ENCODE measurements at places on chromosomes 2 and 18.

DNA sequence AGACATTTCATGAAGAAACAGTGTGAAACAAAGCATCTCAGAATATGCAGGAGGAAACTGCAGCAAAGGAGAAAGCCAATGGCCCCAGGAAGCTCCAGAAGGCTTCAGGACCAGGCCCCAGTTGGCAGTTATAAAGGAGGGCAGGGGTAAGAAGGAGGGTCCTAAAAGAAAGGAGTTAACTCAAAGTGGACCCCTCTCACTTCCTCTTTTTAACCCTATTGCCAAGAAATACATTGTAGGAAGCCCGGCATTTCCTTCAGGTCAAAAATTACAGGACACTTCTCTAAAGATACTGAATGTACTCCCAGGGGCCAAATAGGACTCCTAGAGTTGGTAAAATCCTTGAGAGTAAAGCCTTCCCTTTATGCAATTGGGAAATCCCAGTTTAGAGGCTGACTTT is 77.1 kb upstream of the TGFA start:
- no peak for DNase-seq

- DNase-seq: no peak
Observed at GRCh38 chr2:54977149-54977548, 73.1 kb downstream of the RTN4 start.

GRCh38 chr18:76376668-76377358 is 118.2 kb downstream of the ZNF516 start:
- DNase-seq: no peak

DNA sequence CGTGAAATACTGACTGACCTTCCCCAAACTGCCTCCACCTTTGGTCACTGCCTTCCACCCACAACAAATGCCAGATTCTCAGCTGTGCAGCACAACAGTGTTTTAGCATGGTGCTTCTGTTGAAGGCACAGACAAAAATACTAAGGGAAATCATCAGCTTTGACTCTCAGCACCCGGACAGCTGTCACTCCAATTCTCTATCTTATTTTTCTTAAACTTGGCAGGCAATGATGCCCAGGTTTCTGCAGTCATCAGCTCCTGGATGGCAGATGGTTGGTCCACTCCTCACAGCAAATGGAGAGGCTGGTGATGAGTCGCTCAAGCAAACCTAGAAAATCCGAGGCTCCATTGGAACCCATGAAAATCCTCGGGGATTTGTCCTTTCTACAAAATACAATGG is 2.9 kb upstream of the FAM124B start:
- no peak for DNase-seq

DNA sequence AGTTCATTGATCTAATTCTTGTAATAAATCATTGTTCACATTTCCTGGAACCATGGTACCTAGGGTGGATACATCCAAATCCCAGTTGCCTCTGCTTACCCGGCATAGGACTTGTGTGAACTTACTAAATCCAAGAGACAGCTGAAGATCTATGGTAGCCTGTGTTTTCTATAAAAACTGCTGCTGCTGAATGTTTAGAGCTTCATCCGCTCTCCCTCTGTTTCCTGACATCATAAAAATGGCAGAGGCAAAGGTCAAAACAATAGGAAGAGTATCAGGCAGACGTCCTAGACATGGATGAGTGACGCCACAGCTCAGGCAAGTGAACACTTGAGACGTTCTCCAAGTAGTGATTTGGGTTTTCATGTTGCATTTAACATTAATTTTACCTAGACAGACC is 258.3 kb downstream of the ALPK2 start:
- DNase-seq: no peak

- no peak for DNase-seq
Observed at GRCh38 chr18:46311491-46311890, 207.3 kb downstream of the HAUS1 start.

DNA sequence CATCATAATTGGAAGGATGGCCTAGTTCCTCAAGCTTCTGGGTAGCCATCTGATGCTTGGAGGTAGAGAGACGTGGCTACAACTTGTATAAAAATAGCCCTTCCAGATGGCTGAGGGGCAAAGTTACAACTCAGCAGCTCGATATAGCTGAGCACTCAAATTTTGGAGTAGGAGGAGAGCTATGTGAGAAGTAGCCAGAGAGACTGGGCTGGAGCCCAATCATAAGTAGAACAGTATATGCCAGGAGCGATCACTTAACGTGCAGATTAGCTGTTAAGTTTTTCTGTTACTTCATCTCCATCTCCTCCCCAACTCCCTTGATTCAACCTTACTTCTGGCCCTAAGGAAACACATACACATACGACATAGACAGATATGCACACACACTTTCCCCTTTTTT is 28.8 kb downstream of the CNRIP1 start:
- DNase-seq: no peak

DNA sequence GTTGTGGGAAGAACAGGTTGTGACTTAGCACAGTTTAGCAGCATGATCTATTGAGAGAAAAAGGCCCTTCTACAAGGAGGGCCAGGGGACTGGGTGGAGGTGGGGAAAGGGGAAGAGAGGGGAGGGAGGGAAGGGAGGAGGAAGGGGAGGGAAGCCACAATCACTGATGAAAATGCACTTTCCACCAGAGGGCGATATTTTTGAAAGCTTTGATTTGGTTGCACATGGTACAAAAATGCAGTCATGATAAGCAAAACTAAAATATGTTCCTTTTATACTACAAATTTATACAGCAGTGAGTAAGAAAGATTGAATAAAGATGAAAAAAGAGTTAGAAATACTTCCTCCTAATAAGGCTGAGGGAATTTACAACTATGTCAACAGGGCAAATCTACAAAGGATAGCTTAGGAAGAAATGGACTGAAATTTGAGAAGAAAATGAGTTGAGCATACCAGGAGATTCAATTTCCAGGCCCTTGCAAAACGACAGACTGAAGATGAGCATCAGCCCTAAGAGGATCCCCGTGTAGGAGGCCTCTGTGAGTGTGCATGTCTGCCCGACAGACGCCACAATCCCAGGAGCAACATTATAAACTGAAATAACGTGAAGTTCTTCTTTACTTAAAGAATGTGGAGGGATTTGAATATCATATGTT is 17.2 kb downstream of the SH3YL1 start:
- peak; percentile 57 for DNase-seq

GRCh38 chr2:74079522-74080341 is 68.0 kb downstream of the BOLA3 start:
- DNase-seq: no peak

- DNase-seq: no peak
Observed at GRCh38 chr18:58540381-58540943, 88.4 kb downstream of the ALPK2 start.

DNA sequence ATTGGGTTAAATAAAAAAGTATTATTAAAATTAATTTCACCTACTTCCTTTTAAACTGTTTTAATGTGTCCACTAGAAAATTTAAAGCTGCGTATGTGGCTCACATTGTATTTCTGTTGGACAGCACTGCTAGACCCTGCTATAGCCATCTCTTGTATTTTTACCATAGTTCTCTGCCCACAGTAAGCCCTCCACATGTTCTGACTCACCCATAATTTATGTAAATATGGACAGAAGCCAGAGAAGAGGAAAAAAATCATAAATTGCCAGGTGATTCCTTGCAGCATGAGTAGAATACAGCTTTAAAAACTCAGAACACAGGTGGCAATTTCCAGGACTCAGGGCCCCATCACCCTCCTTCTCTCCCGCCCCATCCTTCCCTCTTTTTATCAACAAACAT is 142.4 kb upstream of the MEX3C start:
- DNase-seq: no peak

DNA sequence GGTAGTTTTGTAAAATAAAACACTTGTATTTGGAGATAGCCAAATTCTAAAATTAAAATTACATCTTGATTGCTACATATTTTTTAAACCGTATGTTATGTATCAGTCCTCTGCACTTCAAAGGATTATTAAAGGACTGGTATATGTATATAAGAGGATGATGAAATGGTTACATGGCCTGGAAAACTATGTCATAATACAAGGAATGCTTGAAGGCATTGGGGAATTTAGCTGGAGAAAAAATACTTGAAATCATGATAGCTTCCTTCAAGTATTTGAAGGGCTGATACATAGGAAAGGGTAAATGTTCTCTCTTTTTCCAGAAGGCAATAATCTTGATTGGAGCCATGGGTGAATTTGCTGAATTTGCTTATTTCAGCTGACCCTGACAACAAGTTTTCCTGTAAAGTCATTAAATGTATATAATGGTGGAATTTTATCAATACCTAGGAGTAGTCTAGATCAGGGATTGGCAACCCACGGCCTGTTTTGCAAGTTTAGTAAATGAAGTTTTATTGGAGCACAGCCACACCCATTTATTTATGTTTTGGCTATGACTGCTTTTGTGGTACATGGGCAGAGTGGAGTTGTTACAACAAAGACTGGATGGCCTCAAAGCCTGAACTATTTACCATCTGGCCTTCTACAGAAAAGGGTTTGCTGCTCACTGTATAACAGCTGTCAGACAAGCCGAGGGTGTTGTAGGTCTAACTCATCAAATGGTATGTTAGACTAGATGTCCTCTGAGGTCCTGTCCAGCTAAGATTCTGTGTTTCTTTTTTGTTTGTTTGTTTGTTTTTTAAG is 34.4 kb downstream of the ACYP2 start:
- DNase-seq: peak; percentile 52

GRCh38 chr18:8011906-8012305 is 444.8 kb downstream of the PTPRM start:
- DNase-seq: no peak

GRCh38 chr2:174007010-174007409 is 41.8 kb upstream of the SP3 start:
- no peak for DNase-seq

DNA sequence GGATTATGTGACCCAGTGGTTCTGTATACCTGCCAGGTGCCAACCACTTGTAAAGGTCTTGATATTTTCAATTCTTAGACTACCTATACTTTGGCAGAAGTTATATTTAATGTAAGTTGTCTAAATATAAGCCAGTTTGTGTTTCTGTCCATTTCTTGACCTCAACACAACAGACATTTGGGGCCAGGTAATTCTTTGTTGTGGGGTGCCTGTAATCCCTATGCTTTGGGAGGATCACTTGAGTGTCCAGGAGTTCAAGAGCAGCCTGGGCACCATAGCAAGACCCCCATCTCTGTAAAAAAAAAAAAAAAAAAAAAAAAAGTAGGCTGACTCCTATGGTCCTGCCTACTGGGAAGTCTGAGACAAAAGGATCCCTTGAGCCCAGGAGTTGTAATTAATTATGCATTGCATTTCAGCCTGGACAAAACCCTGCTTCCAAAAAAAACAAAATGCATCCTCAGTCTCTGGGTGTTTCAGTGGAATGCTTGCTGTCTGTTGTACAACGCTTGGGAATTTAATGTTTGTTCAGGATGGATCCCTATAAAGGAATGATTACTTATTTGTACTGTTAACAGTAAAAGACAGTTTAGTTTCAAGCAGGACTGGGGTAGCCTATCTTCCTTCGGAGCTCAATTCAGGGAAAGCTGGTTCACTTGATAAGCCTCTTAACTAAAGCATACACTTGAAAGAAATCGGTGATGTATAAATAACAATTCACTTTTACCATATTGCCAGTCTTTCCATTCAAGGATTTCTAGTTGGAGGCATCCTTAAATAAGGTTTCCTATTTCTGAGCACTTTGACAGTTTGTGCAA is 3.4 kb downstream of the RPS27A start:
- DNase-seq: no peak

GRCh38 chr2:128437204-128437565 is 118.5 kb upstream of the HS6ST1 start:
- DNase-seq: no peak

GRCh38 chr2:54955358-54956110 is 94.7 kb downstream of the RTN4 start:
- no peak for DNase-seq

- no peak for DNase-seq
Observed at GRCh38 chr2:124542932-124543640, 518.0 kb downstream of the CNTNAP5 start.

DNA sequence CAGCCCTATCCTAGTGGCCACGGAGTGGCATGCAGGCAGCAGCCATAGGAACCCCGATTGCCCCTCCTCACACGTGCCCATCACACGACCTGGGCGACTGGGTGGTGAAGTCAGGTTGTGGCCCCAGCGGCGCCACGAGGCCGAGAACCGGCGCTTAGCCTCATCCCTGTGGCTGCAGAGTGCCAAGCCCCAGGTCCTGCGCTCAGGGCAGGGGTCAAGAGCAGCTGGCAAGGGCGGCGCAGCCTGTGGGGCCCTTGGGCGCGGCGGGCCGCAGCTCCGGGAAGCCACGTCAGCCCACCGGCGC is 73.3 kb downstream of the RPIA start:
- no peak for DNase-seq

- DNase-seq: no peak
Observed at GRCh38 chr2:44972771-44973535, 31.5 kb downstream of the SIX3 start.

DNA sequence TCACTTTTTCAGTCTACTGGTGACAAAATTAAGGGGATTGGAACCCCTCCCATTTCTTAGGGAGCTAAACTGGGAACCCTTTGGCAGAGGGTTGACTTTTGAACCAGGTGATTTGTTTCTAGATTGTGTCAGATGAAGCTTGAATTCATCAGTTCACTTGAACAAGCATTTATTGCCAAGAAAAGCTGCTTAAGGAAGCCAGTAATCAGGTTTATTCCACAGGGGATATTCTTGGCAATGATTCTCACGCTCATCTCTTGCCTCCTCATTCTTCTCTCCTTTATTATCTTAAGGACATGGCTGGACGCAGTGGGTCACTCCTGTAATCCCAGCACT is 101.0 kb downstream of the ALPK2 start:
- peak; percentile 22 for DNase-seq

DNA sequence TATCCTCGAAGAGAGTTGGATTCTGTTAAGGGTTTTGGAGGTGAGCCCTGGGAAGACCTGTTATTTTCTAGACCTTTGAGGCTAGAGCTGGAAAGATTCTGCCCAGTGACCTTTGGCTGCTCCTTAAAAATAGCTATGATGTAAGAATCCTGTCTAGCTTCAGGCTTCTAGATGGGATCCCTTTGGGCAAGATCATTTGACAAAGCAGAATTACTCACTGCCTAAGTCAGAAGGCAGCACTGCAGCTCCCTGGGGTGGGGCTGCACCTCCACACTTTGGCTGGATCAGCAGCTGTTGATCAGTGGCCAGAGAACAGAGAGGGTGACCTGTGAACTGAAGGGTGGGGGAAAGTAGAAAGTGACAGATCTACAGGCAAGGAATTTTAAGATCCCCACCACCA is 103.8 kb downstream of the ASAP2 start:
- peak; percentile 70 for DNase-seq

DNA sequence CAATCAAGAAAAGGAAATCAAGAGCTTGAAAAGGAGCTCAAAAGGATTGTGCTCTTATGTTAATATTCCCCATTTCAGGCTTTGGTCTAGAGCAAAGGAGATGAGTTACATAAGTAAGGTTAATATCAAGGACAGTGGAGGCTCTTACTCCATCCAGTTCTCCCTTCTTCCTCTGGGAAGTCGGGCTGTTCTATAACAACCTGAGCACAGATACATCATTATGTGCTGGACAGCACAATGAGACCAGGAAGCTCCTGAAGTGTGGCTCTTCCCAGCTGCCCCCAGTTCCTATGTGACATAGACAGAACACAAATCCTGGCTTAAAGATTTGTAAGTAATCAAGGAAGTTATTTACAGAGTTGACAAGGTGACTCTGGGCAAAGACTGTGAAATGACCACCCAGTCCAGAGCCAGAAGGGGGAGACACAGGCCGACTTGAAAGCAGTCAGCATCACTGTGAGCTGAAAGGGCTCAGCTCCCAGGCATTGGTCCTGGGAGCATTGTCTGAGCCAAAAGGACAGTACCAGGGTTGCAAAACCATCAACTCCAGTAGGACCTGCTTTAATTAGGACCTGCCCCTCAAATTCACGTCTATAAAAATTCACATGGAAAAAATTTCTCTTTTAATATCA is 917.6 kb upstream of the ACVR2A start:
- peak; percentile 86 for DNase-seq

- DNase-seq: no peak
Observed at GRCh38 chr2:191320881-191321280, 75.7 kb downstream of the MYO1B start.

All from fibroblast of gingiva (primary cell).